Activated naive CD4-positive, alpha-beta T cell treated with anti-CD3 and anti-CD28 coated beads, Interleukin-2, amount 10 ng/mL, durations not matched to agents 7 days and 5 days (primary cell): ENCODE measurements at places on chromosomes 2 and 18.

- H3K27me3 ChIP-seq, result no peaks in the 10 kb centered on the region
- DNase-seq, result peak; percentile 82
- peak overlapping the region; percentile 49 for H3K4me3 ChIP-seq
Measured at GRCh38 chr2:25276569-25277465, 64.9 kb downstream of the DNMT3A start.

GRCh38 chr2:62797107-62797506, 91.6 kb downstream of the EHBP1 start:
- no peak for DNase-seq
- no peak overlapping the region for H3K27ac ChIP-seq
- H3K36me3 ChIP-seq, result no peaks in the 10 kb centered on the region
- H3K4me3 ChIP-seq, result no peak overlapping the region
- peaks cover 21% of the 10 kb centered on the region for H3K4me1 ChIP-seq
- H3K27me3 ChIP-seq, result no peaks in the 10 kb centered on the region

GRCh38 chr2:216696321-216696720, 972 bp upstream of the IGFBP5 start:
- H3K36me3 ChIP-seq, result no peaks in the 10 kb centered on the region
- DNase-seq, result no peak
- H3K4me3 ChIP-seq, result no peak overlapping the region
- no peak overlapping the region for H3K27ac ChIP-seq
- peaks cover 31% of the 10 kb centered on the region for H3K4me1 ChIP-seq

GRCh38 chr2:85355073-85355410, 473 bp downstream of the ELMOD3 start:
- H3K4me1 ChIP-seq, result peaks cover 54% of the 10 kb centered on the region
- peak overlapping the region; percentile 99 for H3K4me3 ChIP-seq

DNA sequence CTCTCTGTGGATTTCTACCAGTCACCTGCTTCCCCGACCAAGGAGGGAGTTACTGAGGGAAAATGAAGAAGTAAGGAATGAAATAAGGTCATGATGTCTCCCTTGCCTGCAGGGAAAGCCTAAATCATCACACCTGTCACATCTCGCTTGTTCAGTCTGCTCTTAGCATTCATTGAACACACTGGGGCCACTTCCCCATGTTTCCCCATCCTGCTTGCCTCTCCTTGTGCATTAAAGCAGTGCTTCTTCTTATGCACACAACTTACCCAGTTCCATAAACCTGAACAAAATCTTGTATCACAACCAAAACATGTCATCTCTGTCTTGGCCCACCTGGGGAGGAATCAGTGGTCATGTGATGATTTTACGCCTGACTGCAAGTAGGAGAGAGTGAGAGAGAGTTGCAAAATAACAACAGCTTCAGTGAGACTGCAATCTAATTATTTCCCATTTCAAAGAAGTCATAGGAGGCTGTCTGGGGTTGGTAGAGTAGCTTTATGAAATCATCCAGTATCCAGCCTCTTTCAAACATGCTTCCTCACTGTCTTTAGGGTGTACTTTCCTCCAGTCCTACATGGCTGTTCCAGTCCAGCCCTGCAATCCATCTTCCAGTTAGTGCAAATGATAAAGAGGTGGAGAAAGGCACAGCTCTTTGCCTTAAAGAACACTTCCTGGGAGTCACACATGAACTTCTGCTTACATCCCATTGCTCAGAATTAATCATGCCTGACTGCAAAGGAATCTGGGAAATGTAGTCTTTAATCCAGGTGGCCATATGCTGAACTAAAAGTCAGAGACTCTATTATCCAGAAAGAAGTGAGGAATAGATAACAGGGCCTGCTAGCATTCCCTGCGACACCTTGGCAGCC, 220.1 kb downstream of the HAUS1 start:
- H3K27ac ChIP-seq, result no peak overlapping the region
- H3K4me3 ChIP-seq, result no peak overlapping the region
- no peaks in the 10 kb centered on the region for H3K4me1 ChIP-seq
- no peaks in the 10 kb centered on the region for H3K36me3 ChIP-seq
- no peak for DNase-seq
- peaks cover 30% of the 10 kb centered on the region for H3K27me3 ChIP-seq

GRCh38 chr2:82857967-82858366, 1601.1 kb downstream of the SUCLG1 start:
- H3K4me1 ChIP-seq, result no peaks in the 10 kb centered on the region
- H3K4me3 ChIP-seq, result no peak overlapping the region
- no peak for DNase-seq
- H3K27me3 ChIP-seq, result no peaks in the 10 kb centered on the region
- H3K27ac ChIP-seq, result no peak overlapping the region

- DNase-seq, result no peak
- H3K36me3 ChIP-seq, result no peaks in the 10 kb centered on the region
- H3K27ac ChIP-seq, result no peak overlapping the region
- no peak overlapping the region for H3K4me3 ChIP-seq
Measured at GRCh38 chr18:48781163-48781987, 169.4 kb downstream of the SMAD7 start.

- peaks cover 6% of the 10 kb centered on the region for H3K27me3 ChIP-seq
- H3K27ac ChIP-seq, result no peak overlapping the region
- H3K4me3 ChIP-seq, result no peak overlapping the region
- H3K4me1 ChIP-seq, result no peaks in the 10 kb centered on the region
- H3K36me3 ChIP-seq, result no peaks in the 10 kb centered on the region
Measured at GRCh38 chr2:158988501-158988900, 20.1 kb downstream of the TANC1 start.
